Dermis lymphatic vessel endothelial cell (primary cell): ENCODE measurements at places on chromosomes 5 and 9. TPM values are rescaled to one million over a fixed set of nuclear protein-coding genes. Genes with fewer than 3 reads are reported as not detected.

FOXD4L5 gene
- total RNA-seq, result 0.09 TPM in 1 of 2 replicates, not detected in the other

LCN15 gene
- total RNA-seq, result not detected in 2 replicates

EIF4EBP3 gene
- total RNA-seq, result 1.6 and 2.2 TPM in 2 replicates

SIT1 gene
- total RNA-seq, result not detected in 2 replicates

CDH9 gene
- not detected in 2 replicates for total RNA-seq

CCDC171 gene
- total RNA-seq, result 0.65 and 0.77 TPM in 2 replicates

PCSK5 gene
- total RNA-seq, result 0.76 and 0.77 TPM in 2 replicates

DDX4 gene
- not detected in 2 replicates for total RNA-seq
